Right renal pelvis (tissue), 4 donors: ENCODE measurements at places on chromosomes 4 and X. TPM values are rescaled to one million over a fixed set of nuclear protein-coding genes. Genes with fewer than 3 reads are reported as not detected.

- DNase-seq: no peak
Measured at GRCh38 chr4:16150716-16151115, 66.9 kb upstream of the PROM1 start.

GRCh38 chr4:83552924-83553323 is 17.0 kb downstream of the GPAT3 start:
- no peak for DNase-seq

POU4F2 gene
- polyA plus RNA-seq: not detected

FAT4 gene
- 36.0 TPM for polyA plus RNA-seq

IL1RAPL2 gene
- polyA plus RNA-seq: 0.99 TPM

NLGN4X gene
- 14.5 TPM for polyA plus RNA-seq

DNA sequence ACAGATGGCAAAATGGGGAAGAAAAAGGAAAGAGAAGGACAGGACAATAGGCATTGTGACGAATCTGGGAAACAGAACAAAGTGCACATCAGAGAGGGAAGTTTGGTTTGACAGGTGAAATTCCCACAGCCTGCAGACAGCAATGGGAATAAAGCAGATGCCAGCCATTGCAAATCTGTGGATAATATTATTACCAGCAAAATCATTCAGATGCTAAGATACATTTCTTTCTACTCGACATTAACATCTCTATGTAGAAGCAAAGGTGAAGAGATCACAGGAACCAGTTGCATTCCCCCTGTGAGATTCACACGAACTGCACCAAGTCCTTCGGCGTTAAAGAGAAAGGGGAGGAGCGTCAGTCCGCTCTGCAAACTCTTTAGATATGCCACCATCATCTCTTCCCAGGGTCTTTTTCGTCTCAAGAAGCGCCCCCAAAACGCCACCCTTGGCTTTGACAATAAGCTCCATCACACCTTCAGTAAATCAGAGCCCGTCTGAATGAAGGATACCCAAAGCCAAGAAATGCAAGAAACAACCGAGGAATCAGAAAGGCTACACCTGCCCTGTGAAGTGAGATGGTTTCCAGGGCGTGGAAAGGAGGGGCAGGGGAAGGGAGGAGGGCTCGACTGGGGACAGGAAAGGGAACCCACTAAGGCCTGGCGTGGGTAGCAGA is 1.9 kb downstream of the NEUROG2 start:
- no peak for DNase-seq

BCAP31 gene
- polyA plus RNA-seq: 192 TPM

CCDC149 gene
- polyA plus RNA-seq: 21.6 TPM

- DNase-seq: no peak
Measured at GRCh38 chrX:45667666-45668065, 467.0 kb upstream of the DIPK2B start.

DNA sequence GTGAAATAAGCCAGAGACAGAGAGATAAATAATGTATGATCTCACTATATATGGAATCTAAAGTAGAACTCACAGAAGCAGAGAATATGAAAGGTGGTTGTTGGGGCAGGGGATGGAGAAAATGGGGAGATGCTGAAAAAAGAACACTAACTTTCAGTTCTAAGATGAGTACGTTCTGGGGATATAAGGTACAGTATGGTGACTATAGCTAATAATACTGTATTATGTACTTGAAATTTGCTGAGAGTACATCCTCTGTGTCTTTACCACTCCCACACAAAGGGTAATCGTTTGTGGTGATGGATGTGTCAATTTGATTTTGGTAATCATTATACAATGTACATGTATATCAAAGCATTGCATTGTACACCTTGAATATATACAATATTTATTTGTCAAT is 6.6 kb downstream of the FBXL5 start:
- no peak for DNase-seq

DNA sequence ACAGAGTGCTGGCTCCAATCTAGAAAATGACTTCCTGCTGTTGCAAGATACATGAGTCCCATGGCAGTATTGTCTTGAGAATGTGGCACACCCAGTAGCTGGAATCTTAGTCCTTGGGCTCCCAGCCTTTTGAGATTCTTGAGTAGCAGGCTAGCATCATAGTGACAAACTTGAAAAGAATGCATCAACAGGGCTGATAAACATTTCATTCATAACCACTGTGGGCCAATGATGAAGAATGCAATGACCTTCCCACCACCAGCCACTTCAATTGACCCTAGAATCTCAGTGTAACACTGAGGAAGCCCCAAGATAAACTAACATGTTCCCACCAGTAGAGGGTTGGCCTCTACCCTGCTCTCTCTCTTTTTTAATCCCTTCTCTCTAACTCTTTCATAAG is 329.3 kb downstream of the GBA3 start:
- no peak for DNase-seq

DNA sequence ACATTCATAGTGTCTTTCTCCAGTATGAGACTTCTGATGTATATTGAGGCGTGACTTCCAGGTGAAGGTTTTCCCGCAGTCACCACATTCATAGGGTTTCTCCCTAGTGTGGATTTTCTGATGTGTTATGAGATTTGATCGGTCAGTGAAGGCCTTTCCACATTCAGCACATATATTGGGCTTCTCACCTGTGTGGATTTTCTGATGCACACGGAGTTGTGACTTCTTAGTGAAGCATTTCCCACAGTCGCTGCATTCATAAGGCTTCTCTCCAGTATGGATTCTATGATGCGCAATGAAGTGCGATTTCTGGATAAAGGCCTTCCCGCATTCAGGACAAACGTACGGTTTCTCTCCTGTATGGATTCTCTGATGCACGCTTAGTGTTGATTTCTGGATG is 35.4 kb downstream of the ZNF41 start:
- no peak for DNase-seq

HTRA3 gene
- polyA plus RNA-seq: 10.7 TPM

- DNase-seq: no peak
Measured at GRCh38 chr4:13327991-13328390, 156.1 kb downstream of the RAB28 start.

FGFR3 gene
- polyA plus RNA-seq: 71.8 TPM

DNA sequence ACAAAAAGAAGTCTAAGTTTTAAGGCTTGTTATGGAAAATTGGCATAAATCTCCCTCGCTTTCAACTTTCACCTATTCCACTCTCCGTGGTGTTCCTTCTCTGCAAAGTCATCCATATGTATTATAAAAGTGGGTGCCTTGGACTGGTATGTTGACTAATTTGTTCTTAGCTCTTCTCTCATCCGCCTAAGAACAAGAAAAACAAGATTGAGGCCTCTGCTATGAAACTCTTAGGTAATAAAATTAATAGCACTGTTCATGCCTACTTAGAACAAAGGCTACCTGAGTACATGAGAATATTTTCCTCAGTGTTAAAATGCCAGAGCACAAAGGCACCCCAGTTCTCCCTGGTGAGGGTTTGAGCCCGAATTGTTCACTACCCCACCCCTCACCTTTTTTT is 1.3 kb downstream of the CNGA1 start:
- no peak for DNase-seq

AFAP1 gene
- polyA plus RNA-seq: 28.3 TPM
